ENCODE measurements at places on chromosomes 13 and 19. TPM values are rescaled to one million over a fixed set of nuclear protein-coding genes. Genes with fewer than 3 reads are reported as not detected.

The GNG7 gene
- 0.11 TPM for total RNA-seq

The UTP14C gene
- 11.3 TPM for total RNA-seq

The THSD8 gene
- total RNA-seq = not detected

The PNMA8C gene
- total RNA-seq = not detected

The PRR36 gene
- not detected for total RNA-seq

The ATXN8OS gene
- not detected for total RNA-seq

The CCDC169 gene
- total RNA-seq = 0.39 TPM

The ZNF235 gene
- total RNA-seq = 8.2 TPM

The CTXN1 gene
- 0.39 TPM for total RNA-seq

The ZNF682 gene
- 2.3 TPM for total RNA-seq

The ZNF773 gene
- 18.8 TPM for total RNA-seq

The TEX101 gene
- total RNA-seq = not detected

The ANO8 gene
- 3.9 TPM for total RNA-seq

The SPACA4 gene
- not detected for total RNA-seq

The LGI4 gene
- total RNA-seq = 1.2 TPM

The OLFM4 gene
- total RNA-seq = not detected

The FCAR gene
- not detected for total RNA-seq

The RDH8 gene
- total RNA-seq = not detected

The IGFL1 gene
- not detected for total RNA-seq

The ZNF581 gene
- total RNA-seq = 33.3 TPM

The APC2 gene
- 0.22 TPM for total RNA-seq

The DCAF15 gene
- total RNA-seq = 13.1 TPM

The KLK13 gene
- not detected for total RNA-seq

The GPR4 gene
- total RNA-seq = not detected

The CEACAM5 gene
- not detected for total RNA-seq

The ZNF71 gene
- total RNA-seq = 9.2 TPM

The ZNF418 gene
- 11.4 TPM for total RNA-seq

The MATK gene
- not detected for total RNA-seq

The CATSPERD gene
- total RNA-seq = not detected

The AZU1 gene
- total RNA-seq = not detected

The RUBCNL gene
- not detected for total RNA-seq

The PRX gene
- 2.4 TPM for total RNA-seq

The KLC3 gene
- total RNA-seq = 33.4 TPM

The TNNI3 gene
- 0.43 TPM for total RNA-seq

The ANKRD24 gene
- total RNA-seq = 2.0 TPM

The ZNF575 gene
- under 0.01 TPM for total RNA-seq

The NLRP9 gene
- total RNA-seq = not detected

The ELSPBP1 gene
- total RNA-seq = not detected

The SERPINE3 gene
- under 0.01 TPM for total RNA-seq

The UBE2L5 gene
- not detected for total RNA-seq

The PLIN5 gene
- not detected for total RNA-seq

The PLPPR3 gene
- not detected for total RNA-seq

The KIR3DL1 gene
- not detected for total RNA-seq

The PDX1 gene
- total RNA-seq = not detected

The RPL28 gene
- 362 TPM for total RNA-seq

The CERS1 gene
- not detected for total RNA-seq

The TYROBP gene
- total RNA-seq = not detected

The IL12RB1 gene
- total RNA-seq = not detected

The TTYH1 gene
- total RNA-seq = under 0.01 TPM

The GRIN2D gene
- 3.9 TPM for total RNA-seq

The TMEM161A gene
- 16.1 TPM for total RNA-seq

The ZNF20 gene
- total RNA-seq = 7.5 TPM

The NKPD1 gene
- total RNA-seq = 2.9 TPM

The MISP3 gene
- 0.22 TPM for total RNA-seq

The ATCAY gene
- total RNA-seq = not detected

The IFNL1 gene
- total RNA-seq = not detected
